ENCODE measurements at places on chromosomes 5 and 9.

GRCh38 chr9:121271368-121272341 lies 3.7 kb downstream of the GSN start:
- DNase-seq, result no peak

DNA sequence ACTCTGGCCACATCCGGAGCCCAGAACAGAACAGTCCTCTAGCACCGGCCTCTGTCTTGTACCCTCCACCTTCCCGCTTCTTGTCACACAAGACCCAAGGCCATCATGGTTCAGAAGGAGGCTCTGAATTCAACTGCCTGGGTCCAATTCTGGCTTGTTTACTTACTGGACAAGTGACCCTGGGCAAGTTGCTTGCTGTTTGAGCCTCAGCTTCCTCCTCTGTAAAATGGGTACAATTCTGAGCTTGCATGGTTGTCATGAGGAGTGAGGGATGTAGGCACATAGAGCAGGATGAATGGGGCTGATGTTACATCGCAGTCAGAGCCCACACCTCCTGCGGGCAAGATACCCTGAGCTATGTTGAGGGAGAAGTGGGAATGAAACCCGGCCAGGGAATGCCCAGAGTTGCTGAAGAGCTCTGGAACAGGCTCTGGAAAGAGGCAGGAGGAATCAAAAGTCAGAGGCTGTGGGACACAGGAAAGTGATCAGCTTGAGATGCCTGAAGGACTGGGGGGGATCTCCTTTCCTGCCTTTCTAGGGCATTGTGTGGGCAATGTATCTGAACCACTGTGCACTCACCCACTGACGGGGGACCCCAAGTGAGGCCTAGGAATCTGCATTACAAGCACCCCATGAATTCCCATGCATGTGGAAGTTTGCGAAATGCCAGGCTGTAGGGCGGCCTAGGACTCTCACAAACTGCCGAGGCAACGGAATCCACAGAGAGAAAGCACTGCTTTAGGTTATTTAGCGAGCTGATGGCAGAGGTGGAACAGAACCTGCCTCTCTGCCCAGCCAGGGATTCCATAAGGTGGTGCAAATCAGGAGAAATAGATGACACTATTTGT lies 29.4 kb upstream of the IL17B start:
- DNase-seq, result no peak

DNA sequence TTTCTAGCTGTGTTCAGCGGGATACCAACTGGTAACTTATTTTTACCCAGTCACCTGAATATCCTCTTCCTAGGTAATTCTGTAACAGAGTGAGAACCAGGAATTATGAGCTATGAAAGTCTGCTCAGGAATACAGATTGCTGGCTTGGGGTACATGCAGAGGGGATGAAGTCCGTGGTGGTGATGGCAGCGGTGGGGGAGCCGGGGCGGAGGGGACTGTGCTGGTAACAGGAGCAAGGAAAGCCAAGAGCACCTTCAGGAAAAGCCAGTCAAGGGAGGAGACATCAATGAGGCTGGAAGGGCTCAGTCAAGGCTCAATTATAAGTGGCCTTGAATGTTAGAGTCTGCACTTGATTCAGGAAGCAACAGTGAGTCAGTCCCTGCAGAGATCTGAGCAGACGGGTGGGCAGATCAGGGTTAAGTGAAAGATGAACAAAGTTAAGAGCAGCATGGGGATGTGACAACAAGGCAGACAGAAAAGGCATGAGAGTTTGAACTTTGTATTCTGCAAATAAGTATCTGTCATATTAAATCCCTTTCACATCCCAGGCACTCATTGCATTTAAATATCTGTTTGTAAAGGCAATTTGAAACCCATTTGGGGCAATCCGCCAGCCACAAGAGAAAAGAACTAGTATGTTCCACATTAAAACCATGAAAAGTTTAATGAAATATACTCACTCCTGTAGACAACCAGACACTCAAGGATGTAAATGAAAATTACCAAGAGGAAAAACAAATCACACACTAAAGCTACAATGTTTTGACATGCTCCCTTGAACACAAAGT lies 101.2 kb downstream of the TTC39B start:
- DNase-seq, result no peak

DNA sequence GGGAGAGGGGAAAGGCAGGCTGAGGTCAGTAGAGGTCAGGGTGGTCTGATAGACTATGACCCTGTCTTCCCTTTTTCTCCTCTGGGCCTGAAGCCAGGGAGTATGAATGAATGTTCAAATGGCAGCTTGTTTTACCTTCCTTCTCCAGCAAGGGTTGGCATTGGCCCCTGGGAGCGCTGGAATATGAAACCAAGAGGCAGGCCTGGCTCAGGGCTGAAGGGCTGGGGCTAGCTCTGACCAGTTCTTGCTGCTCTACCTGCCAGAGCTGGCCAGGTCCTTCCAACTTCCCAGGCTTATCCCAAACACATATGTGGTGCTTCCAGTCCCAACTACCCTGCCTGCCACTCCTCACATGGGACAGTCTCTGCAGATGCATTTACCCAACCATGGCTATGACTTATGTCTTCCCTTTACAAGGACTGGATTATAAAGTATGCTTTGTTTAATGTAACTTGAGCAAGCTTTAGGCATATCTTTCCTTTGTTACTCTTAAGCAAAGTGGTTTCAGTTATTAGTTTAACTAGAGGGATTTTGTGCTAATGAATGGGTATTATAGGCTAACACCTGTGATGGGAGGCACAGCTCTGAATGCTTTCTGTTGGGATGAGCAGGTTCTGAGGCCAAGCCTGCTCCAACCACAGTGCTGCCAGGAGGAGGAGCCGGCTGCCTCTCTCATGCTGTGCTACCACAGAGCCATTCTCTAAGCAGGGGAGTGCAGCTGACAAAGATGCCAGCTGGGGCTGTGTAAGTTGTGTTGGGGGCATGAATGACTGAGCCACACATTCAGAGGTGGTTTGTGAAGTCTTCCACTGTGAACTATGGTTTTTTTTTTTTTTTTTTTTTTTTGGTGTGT lies 6.1 kb downstream of the CCNI2 start:
- DNase-seq, result no peak

DNA sequence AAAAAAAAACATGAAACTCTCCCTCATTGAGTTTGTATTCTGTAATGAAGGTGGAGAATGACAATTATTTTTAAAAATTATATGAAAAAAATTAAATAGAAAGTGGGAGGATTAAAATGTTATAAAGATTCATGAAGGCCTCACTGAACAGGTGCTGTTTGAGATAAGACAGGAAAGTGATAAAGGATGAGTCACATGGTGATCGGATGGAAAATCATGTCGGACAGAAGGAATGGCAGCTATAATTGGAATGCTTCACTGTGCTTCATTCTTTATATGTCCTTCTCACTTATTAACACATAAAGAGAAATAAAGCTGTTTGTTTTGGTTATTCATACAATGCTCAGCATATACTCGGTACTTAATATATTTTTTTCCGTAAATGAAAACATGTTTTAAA lies 464.5 kb upstream of the RGMB start:
- no peak for DNase-seq

DNA sequence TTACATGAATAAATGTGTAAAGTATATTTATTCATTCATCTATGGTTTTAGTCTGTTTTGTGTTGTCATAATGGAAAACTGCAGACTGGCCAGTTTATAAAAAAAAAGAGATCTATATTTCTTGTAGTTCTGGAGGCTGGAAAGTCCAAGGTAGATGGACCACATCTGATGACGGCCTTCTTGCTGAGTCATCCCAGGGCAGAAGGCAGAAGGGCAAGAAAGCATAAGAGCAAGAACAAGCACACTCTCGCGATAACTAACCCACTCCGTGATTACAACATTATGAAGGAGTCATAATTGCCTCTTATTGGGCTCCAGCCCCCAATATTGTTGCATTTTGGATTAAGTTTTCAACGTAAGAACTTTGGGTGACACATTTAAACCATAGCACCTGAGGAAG lies 180.4 kb upstream of the DAB2 start:
- DNase-seq, result no peak

- no peak for DNase-seq
Measured at GRCh38 chr5:145536133-145536532, 299.0 kb downstream of the PRELID2 start.

- DNase-seq, result peak; percentile 19
Measured at GRCh38 chr5:174045470-174046025, at the start of gene NSG2. TSS of gene NSG2 (plus strand) at chr5:174045706. CDS start at chr5:174046756, 1,050 bp downstream.

DNA sequence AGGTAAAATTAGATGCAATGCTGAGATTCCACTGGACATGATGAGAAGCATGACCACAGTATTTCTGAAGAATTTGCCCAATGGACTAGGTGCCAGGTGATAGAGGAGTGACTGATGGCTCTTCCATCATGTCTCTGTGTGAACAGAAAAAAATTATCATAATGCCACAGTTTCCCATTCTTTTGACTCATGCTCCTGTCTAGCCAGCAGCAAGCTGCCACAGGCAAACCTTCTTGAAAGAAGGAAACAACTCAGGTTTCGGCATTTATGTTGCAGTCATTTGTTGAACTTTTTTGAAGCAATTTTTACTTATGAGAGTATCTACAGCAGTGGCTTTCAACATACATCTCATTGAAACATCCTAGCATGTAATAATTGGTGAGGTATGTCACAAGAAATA lies 284.8 kb upstream of the CD180 start:
- no peak for DNase-seq

GRCh38 chr9:130542038-130542437 lies 37.3 kb upstream of the FUBP3 start:
- DNase-seq, result no peak
